ENCODE measurements at places on chromosomes 13 and 19.
A peak's percentile ranks its signal among the peaks of the same experiment; 100 is the strongest.

- DNase-seq, result peak; percentile 57
These were observed 21.8 kb downstream of the MCF2L start for GRCh38 chr13:112990783-112991182.

DNA sequence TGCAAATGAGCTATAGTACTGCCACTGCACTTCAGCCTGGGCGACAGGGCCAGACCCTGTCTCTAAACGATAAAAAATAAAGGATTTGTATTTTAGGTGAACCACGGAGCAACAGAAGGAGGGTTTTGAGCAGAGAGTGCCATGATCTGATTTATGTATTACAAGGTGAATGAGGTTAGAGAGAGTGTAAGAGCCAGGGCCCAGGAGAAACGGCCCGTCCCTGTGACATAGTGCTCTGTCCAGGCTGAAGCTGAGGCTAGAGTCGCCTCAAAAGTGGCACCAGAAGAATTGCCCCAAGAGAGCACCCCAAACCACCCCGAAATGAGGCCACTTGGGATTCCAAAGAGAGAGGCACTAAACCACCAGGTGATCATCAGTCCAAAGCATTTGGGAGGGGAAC is 16.9 kb downstream of the MAG start:
- no peak for DNase-seq

DNA sequence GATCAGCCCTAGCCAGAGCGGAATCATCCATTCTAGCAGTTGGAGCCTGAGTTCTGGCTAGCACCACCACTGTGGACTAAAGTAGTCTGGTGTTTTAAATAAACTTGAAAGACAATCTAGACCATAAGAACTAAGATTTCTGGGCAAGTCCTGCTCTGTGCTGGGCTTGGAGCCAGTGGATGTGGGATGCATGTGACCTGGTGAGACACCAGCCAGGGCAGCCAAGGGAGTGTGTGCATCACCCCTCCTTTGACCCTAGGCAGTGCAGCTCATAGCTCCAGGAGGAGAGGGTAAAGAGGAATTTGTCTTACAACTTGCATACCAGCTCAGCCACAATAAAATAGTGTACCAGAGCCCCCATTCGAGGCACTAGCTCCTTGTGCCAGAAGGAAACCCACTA is 21.0 kb downstream of the ITGBL1 start:
- DNase-seq, result no peak

DNA sequence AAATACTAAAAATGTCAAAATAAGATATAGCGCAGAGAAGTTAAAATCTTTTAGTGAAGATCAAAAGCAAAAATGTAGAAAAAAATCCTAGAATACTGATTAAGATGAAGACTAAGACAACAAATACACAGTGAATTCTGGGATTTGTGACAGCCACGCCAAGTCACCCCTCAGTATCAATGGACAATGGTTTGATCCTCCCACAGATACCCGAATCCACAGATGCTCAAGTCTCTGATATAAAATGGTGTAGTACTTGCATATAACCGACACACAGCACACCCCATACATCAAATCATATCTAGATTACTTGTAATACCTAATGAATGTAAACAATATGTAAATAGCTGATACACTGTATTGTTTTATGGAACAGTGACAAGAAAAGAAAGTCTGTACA is 5.9 kb downstream of the MIPEP start:
- no peak for DNase-seq

DNA sequence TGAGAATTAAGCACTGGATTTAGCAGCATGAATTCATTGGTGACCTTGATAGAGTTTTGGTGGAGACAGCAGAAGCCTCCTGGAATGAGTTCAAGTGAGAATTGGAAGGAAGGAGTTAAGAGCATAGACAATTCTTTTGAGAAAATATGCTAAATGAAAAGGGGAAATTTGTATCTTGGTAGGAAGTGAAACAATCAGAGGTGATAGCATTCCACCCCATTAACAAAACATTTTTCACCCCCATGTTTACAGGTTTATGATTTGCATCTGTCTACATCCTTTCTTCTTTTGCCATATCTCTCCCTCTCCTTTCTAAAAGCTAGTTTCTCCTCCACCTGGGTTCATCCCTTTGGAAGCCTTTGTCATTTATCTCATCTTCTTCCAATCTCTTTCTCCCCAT is 27.5 kb downstream of the LNX2 start:
- DNase-seq, result no peak

GRCh38 chr19:16386619-16387240 is 62.1 kb downstream of the KLF2 start:
- peak; percentile 61 for DNase-seq

DNA sequence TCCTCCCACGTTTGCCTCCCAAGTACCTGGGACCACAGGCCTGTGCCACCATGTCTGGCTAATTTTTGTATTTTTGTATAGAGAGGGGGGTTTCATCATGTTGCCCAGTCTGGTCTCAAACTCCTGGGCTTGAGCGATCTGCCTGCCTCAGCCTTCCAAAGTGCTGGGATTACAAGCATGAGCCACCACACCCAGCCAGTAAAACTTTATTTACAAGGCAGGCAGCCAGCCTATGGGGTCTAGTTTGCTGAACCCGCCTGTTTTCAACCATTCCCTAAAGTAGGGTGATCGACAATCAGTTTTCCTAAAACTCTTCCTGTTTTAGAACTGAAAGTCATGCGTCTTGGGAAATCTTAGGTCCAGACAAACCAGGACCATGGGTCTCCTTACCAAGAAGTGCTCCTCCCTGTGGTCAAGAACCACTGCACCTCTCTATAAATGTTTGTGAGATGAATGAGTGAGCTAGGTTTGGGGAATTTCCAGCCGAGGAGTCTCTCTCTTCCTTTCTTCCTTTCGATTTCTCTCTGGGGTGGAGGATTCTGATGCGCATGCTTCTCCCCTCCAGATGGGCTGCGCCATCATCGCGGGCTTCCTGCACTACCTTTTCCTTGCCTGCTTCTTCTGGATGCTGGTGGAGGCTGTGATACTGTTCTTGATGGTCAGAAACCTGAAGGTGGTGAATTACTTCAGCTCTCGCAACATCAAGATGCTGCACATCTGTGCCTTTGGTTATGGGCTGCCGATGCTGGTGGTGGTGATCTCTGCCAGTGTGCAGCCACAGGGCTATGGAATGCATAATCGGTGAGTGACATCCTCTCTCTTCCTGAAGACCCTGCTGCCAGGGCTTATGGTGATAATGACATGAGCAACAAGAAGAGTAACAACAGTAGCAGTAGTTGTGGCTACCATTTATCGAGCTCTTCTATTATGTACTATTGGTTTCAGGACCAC is 38.7 kb downstream of the ADGRE1 start:
- no peak for DNase-seq

GRCh38 chr13:59519819-59520218 is 643.9 kb downstream of the DIAPH3 start:
- DNase-seq, result no peak

DNA sequence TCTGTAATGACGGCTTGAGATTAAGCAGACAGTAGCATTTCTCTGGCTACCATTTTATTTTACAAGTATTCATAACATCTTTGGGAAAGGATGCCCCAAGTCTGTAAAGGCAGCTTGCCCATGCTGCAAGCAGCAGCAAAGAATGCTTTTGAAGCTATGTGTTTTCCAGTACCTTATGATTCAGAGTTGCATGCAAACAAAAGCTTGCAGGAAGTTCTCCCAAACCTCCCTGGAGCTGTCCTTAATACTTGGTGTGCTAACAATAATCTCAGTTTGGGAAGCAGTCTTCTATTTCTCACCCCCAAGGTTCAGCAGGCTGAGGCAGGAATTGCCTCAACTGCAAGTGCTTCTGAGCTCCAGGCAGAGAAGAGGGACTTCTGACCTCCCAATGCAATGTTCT is 60.8 kb downstream of the CCNA1 start:
- no peak for DNase-seq

DNA sequence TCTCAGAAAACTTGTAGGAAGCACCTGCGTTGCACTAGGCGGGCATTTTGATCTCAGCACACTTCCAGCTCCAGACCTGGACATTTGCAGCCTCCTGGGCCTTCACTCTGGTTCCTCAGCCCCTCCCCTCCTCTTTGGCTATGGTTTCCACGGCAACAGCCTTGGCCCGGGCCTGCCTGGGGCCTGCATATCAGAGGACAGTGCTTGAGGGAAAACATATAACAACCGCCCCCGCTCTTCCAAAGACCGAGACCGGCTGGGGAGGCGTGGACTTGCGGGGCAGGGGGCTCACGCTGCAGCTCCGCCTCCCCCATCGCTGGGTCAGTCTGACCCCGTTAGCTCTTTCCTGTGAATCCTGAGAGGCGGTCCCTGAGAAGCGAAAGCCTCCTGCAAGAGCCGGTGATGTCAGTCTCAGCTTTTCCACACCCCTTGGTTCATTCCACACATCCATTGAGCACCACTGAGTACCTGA is 125.7 kb upstream of the PEG3 start:
- DNase-seq, result peak; percentile 29

- DNase-seq, result no peak
These were observed 164.6 kb downstream of the KLF5 start for GRCh38 chr13:73223372-73223781.

GRCh38 chr13:73653688-73654087 is 480.5 kb downstream of the KLF12 start:
- no peak for DNase-seq

- peak; percentile 38 for DNase-seq
These were observed 15.5 kb upstream of the KCNN1 start for GRCh38 chr19:17951157-17951989.

- no peak for DNase-seq
These were observed 10.5 kb downstream of the WIZ start for GRCh38 chr19:15439078-15439799.

GRCh38 chr13:64579331-64579730 is 2650.8 kb downstream of the PCDH9 start:
- no peak for DNase-seq

GRCh38 chr19:1058112-1058511 is 8.9 kb upstream of the ARHGAP45 start:
- DNase-seq, result no peak

DNA sequence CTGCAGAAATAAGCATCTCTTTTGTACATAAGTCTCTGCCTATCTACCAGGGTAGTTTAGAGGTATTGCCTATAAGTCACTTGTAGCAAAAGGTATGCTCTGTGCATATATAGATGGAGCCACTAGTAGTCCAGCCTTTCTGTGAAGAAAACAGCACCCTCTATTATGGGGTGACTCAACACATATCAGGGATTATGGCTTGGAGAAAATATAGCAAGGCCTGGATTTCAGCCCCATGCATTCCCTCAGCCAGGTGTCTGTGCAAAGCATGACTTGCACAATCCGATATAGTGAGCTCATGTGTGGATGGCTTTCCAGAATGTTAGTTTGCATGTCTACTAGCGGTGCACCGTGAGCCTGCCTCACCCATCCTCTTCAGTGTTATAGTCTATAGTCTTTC is 13.4 kb upstream of the NALCN start:
- DNase-seq, result no peak

GRCh38 chr13:85441364-85441763 is 357.9 kb downstream of the SLITRK6 start:
- DNase-seq, result no peak

GRCh38 chr19:1136621-1137317 is 33.0 kb downstream of the GPX4 start:
- DNase-seq, result peak; percentile 56

DNA sequence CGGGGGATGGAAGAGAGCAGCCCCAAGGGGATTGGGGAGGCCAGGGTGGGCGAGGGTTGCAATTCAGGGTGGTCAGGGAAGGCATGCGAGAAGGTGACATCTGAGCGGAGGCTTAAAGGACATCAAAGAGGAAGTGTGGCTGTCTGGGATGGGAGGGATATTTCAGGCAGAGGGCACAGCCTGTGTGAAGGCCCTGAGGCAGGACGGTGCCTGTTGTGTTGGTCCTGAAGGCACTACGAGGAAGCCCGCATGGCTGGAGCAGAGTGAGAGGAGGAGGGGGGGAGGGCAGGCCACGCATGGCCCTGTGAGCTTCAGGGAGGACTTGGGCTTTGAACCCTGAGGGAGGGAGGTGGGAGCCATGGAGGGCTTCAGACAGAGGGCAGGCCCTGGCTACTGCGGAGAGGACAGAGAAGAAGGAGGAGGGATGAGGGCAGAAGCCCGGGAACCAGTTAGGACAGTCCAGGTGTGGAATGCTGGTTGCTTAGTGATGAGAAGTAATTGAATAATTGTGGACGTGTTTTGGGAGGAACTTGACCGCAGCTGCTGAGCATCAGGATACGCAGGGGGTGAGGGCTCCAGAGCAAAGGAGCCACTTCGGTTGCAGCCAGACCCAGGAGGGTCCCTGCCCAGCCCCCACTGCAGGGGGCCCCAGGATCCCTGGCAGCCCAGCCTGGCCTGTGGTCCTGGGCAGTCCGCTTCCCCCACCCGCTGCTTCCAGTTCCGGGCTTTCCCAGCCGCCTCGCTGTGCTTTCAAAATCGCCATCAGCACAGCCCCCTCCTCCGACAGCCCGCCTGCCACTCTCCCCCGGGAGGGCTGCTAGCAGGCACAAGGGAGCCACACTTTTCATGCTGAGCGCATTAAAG is 6.2 kb downstream of the TLE6 start:
- peak; percentile 92 for DNase-seq

DNA sequence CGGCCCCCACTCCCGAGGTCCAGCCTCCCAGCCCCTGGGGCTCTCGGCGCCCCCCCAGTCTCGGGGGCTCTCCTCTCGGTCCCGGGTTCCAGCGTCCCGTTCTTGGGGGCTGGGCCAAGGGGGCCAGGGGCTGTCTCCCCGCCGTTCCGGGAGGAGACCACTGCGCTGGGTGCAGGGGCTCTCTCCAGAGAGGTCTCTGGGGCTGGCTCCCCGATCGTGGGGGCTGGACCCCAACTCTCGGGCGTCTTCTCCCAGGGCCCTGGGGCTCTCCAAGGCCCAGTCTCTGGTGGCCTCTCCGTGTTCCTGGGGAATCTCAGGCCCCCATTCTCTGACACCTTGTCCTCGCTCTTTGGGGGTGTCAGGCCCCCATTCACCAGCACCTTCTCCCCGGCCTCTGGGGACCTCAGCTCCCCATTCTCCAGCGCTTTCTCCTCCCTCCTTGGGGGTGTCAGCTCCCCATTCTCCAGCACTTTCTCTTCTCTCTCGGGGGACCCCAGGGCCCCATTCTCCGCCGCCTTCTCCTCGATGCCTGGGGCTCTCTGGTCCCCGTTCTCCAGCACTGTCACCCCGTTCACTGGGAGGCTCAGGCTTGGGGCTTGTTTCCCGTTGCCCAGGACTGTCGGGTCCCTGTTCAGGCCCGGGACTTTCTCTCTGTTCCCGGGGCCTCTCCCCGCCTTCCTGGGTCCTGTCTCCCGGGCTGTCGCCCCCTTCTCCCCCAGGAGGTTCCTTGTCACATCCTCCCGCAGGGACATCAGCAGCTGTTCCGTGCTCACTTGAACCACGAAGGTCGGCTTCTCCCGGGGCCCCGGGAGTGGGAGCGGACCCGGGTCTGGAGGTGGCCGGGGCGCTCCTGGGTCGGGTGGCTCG is 13.7 kb downstream of the LMTK3 start:
- no peak for DNase-seq

- no peak for DNase-seq
These were observed 53.6 kb upstream of the C1QTNF9B start for GRCh38 chr13:23950736-23951510.

GRCh38 chr13:30724778-30725177 is 10.6 kb upstream of the ALOX5AP start:
- no peak for DNase-seq

DNA sequence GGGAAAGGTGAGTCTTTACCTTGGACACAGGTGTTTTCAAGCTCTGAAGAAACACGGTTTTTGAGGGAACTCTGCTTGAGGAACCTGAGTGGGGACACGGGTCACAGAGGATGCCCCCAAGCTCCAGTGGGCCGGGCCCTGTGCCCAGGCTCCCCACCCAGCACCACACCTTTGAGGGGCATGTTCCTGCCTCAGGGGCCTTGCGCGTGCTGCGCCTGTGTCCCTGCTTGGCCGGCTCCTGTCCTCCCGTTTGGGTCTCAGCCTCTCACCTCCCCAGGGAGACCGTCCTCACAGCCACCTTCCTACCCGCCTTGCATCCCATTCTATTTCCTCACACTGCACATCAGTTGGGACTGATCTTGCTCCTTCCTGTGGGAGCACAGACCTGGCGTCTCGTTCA is 21.1 kb downstream of the PIP5K1C start:
- no peak for DNase-seq

Data from WERI-Rb-1 (cell line).